Stimulated activated CD4-positive, alpha-beta T cell treated with anti-CD3 and anti-CD28 coated beads, Interleukin-12 subunit alpha, Interleukin-12 subunit beta, amount 100 ng/mL, for 4 hours (primary cell): ENCODE measurements at places on chromosomes 16 and 17.

- DNase-seq = peak; percentile 24
These were observed 35.1 kb downstream of the IGF2BP1 start for GRCh38 chr17:49031965-49032928.

DNA sequence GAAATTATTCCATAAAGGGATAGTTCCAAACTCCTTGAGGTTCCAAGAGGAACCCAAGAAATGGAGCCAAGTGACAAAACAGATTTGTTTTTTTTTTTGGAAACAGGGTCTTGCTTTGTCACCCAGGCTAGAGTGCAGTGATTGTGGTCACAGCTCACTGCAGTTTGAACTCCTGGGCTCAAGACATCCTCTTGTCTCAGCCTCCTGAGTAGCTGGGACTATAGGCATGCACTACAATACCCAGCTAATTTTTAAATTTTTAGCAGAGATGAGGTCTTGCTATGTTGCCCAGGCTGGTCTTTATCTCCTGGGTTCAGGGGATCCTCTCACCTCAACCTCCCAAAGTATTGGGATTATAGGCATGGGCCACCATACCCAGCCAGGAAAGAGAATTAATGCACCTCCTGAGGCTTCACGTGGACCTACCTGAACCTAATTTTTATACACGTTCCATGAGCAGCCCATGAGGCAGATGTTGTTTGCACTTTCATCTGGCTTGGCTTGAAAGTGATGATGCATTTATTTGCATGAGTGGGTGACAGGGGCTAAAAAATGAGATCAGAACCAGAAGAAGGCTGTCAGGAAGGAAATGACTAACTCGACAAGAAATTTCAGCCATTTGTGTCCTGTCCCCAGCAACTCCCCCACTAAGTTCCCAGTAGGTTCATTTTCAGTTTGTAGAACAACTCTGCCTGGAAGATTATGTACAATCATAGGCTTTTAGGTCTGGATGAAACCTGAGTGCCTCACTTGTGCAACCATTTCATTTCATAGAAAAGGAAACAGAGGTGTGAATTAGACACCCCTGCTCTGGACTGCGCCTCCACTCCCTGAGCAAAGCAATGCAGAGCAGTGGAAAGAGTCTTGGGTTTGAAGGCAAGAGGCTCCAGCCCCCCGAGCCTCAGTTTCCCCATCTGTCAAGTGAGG is 10.3 kb upstream of the IRF8 start:
- no peak for DNase-seq

- DNase-seq = no peak
These were observed 63.7 kb downstream of the SIAH1 start for GRCh38 chr16:48321317-48322036.

DNA sequence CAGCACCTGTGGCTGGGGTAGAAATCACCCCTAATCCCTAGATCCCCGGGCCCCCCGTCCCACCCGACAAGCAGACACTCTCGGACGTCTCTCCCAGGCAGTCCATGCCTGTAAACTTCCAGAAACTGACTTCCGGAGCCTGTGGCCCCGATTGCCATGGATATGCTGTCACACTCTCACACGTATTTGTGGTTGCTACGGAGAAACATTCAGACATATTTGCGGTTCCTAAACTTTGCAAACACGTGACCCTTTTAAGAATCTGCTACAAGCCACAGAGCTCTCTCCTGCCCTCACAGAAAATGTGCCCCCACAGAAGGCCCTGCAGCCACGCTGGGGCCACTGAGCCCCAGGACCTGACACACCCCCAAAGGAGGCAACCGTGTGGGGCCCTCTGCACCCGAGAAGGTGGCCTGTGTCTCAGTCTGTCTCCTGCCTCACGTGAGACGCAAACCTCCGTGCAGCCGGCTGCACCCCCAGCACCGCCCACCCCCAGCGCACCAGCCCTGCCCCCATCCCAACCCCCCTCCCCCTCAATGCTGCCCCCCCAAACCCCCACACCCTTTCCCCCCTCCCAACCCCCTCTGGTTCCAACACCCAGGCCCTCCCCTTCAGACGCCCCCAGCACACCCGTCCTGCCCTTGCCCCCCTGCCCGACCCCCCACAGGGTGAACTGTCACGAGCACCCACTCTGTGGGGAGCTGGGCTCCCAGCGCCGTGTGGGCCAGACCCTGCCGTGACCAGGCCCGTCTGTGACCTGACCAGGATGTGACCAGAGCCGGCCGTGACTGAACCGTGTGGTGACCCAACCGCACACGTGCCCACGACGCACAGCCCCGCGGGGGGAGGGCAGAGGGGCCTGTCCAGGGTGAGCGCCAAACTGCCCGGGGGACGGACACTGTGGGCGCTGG is 66.3 kb upstream of the METRNL start:
- no peak for DNase-seq

- no peak for DNase-seq
These were observed 34.0 kb downstream of the ITGB3 start for GRCh38 chr17:47287639-47288038.

DNA sequence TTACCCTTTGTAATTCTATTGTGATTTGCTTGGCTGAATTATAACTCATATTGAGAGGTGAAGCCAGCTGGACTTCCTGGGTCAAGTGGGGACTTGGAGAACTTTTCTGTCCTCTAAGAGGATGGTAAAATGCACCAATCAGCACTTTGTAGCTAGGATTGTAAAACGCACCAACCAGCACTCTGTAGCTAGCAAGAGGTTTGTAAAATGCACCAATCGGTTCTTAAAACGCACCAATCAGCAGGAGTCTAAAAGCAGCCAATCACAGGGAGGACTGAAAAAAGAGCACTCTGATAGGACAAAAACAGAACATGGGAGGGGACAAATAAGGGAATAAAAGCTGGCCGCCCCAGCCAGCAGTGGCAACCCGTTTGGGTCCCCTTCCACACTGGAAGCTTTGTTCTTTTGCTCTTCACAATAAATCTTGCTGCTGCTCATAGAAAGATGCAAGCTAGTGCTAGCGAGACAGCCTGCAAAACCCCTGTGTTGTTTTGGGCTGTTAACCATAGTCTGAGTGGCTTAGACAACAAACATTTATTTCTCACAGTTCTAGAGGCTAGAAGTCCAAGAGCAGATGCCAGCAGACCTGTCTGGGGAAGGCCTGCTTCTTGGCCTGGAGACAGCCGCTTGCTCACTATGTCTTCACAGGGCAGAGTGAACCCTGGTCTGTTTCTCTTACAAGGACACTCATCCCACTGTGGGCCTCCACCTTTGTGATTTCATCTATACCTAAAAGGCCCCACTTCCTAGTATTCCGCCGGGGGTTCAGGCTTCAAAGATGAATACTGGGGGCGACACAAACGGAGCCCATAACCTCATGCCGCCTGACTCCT is 39.0 kb upstream of the CRISPLD2 start:
- DNase-seq = no peak

DNA sequence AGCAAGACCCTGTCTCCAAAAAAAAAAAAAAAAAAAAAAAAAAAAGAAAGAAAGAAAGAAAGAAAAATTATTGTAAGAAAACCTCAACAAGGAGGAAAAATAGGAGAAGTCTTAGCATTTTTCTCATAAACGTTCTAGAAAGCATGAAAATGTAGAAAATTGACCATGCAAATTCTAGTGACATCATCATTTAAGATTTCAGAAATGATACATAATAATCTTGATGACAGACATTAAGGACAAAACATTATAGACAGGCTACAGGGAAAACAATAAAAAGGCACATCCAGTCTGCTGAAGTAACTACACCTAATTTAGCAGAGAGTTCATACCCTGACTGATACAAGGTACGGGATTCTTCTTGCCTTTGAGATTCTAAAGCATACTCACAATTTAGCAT is 21.9 kb downstream of the MED13 start:
- no peak for DNase-seq

DNA sequence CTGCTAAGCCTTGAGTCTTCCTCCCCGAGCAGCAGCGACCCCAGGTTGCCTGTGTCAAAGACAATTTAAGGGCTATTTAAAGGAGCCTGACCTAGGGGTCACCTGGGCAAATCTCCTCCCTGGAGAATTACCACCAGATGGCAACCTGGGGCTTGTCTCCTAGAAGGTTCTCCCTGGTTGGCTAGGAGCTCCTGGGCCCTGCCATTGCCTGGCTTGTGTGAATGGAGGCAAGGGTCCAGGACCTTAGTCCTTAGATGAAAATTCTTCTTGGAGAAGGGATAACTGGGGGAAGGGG is 51.3 kb upstream of the TAC4 start:
- DNase-seq = no peak

DNA sequence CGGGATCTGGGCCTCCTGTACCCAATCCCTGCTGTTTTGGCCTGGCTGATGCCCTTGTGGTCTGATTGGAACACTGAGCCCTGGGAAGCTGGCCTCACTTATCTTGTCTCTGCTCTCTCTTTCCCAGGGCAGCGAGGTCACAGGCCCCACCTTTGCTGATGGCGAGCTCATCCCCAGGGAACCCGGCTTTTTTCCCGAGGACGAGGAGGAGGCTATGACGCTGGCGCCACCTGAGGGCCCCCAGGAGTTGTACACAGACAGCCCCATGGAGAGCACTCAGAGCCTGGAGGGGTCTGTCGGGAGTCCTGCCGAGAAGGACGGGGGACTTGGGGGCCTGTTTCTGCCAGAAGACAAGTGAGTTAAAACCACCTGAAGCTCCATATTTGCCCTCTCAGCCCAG is 126.0 kb downstream of the RAB11FIP4 start:
- no peak for DNase-seq

- DNase-seq = no peak
These were observed 6.9 kb downstream of the PLLP start for GRCh38 chr16:57277586-57277985.

GRCh38 chr17:76270770-76271668 is 5.9 kb downstream of the UBALD2 start:
- no peak for DNase-seq

DNA sequence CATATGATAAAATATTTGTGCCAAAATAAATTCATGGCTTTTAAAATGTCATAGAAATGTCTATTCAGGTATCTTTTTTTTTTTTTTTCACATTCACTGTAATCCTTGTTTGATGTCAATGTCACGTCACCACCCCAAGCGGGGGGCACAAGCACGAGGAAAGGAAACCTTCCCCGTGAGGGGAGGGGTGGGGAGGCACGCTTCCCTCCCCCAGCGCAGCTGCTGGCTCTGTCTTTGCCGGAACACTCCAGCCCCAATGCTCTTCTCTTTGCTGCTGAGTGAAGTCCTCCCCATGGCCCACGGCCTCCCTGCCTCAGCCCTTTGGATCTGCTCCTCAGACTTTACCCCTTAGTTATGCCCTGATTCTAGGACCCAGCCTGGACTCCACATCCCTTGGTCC is 1.5 kb downstream of the SLC35G3 start:
- DNase-seq = no peak

DNA sequence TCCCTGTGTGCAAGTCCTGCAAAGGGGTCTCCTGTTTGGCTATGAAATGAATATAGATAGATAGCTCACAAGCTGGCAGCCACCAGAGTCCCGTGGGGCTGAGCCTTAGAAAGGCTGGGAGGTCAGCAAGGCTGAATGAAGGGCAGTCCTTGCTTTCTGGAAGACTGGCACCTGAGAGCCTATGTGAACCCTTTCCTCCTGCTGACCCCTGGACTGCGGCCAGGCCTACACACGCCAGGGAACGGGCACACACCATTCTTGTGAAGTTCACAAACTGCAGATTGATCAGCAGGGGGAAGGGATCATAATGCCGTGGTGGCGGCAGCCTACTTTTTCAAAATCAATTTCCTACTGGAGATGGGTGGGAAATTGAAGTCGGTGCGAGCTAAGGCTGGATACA is 985 bp upstream of the C17orf107 start:
- no peak for DNase-seq

DNA sequence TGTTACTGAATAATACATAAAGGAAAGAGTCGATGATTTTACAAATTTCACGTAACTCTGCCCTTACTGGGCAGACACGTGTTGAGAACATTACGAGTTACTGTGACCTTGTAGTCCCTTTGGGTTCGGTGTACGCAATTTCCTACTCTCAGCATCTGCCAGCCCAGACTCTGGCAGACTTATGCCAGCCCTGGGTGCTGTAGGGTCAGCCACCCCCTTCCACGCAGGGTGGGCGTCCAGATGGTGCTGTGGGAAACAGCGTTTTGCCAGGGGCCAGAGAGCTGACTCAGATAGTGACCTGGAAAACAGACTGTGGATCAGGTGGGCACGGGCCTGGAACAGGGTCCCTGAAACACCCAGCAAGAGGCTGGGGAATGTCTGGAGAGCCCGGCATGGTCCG is 148.9 kb downstream of the RPTOR start:
- DNase-seq = no peak

DNA sequence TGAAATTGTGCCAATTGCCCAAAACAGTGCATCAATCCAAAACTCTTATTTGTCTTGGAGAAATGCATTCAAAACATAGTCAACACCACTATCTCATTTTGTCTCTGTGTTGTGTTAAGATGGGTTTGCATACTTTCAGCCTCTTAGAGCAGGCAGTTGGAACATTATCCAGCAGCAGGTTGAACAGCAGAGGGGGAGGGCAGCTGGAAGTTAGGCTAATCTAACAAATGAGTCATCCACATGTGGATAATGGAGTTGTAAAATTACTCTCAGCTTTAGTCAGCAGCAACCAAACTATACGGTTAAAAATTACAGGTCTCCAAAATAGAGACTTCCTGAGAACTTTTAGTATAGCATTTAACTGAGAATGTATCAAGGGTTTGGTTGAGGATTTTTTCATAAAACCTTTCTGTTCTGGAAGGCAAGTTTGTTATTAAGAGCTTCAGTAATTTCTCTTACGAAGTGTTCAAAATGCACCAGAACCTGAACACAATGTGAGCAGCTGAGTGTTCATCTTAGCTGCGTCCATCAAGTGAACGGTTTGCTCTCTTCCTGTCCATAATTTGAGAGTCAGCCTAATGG is 46.3 kb downstream of the PRKCA start:
- no peak for DNase-seq

GRCh38 chr17:50865868-50866260 is 290 bp downstream of the TOB1 start:
- no peak for DNase-seq

DNA sequence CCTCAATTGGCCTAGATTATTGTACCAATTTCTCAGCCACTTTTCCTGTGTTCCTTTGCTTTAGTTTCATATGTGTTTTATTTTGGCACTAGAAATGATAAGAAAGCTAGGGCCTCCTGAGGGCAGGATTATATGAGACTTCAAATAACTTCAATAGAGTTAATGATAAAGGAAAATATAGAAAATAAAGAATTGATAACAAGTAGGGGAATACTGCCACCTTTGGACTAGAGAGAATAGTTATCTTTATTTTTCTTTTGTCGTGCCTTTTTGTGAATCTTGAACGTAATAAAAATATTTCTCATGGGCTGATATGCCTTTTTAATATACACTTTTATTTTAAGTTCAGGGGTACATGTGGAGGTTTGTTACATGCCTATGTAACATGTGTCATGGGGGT is 29.3 kb upstream of the RBL2 start:
- DNase-seq = no peak
